ENCODE measurements at places on chromosomes 5 and 9.

DNA sequence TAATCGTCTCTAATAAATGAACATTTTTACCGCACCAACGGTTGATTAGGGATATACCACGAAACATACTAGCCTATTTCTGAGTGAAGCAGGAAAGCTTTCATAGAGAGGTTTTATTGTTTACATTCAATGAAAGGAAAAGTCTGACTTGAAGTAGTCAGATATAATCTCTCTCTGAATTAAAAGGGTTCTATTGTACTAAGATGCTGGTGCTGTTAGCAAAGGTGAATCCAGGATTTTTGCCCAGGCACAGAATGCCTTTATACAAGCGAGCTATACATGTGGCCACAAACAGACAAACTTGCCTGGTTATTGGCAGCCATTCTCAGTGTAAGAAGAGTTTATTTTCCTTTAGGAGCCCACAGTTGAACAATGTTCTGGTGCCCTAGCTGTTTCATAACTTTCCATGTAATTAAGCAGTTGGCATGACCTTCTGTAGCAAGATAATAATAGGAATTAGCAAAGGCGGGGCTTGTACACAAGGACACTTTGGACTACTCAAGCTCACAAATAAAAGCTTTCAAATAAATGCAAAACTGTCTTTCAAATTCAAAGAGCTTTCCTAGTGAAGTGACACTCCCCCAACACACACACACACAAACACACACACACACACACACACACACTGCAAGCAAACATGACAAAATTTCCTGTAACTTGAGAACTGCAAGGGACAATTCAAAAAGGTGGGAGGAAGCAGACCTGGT is 198.7 kb upstream of the MAP3K1 start:
- no peak for DNase-seq

- DNase-seq = no peak
These were observed 52.5 kb upstream of the IL7R start for GRCh38 chr5:35804201-35804653.

DNA sequence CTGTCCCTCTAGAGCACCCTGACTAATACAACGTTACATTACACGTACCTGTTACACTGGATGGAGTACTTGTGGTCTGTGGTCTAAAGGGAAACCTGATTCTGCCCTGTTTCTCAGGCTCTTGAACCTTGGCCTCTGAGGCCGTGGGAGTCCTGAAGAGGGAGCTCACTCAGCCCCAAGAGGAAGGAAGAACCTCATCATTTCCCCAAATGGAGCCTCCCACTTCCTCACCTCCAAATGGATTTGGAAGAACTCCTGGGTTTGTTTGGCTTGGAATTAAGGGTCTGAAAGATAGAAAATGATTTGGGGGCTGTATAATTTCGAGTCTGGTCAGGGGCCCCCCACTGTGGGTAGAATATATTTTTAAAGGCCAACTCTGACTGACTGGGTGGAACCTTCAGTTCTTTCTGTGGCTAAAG is 200.2 kb downstream of the SEMA6A start:
- DNase-seq = no peak

DNA sequence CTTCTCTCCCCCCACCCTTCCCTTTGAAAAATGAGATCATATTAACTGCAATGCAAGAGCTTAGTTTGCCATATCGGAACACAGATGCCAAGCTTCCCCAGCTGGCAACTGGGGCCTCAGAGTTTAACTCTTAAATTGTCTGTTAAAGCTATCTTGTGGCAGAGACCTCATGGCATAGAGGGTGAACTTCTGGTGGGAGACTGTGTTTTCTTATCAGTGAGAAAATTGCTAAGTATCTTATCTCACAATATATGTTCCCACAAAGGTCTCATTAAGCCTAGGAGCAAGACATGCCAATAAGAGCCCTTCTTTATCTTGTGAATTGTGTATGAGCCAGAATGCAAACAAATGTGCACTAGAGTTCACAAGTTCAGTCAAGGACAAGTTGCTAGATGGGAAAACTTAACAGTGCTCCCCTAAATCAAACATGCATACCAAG is 12.3 kb downstream of the NFIB start:
- no peak for DNase-seq

GRCh38 chr5:156815988-156816599 is 34.0 kb upstream of the PPP1R2B start:
- DNase-seq = peak; percentile 32

GRCh38 chr5:61277781-61278180 is 54.3 kb upstream of the ZSWIM6 start:
- no peak for DNase-seq

DNA sequence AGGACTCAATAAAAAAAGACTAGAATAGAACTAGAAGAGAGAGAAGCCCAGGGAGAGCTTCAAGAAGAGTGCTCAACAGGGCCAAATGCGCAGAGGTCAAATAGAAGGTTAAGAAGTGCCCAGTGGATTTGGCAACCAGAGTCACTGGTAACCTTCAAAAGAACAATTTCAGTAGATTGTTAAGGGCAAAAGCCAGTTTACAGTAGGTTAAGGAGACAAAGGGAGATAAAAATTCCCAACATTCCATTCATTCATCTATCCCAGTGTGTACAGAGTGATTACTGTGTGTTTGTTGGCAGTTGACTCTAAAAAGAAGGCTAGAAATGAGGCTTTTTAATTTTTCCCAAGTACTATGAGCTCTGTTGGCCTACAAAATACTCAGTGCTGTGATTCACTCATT is 69.4 kb downstream of the RIGI start:
- peak; percentile 6 for DNase-seq

DNA sequence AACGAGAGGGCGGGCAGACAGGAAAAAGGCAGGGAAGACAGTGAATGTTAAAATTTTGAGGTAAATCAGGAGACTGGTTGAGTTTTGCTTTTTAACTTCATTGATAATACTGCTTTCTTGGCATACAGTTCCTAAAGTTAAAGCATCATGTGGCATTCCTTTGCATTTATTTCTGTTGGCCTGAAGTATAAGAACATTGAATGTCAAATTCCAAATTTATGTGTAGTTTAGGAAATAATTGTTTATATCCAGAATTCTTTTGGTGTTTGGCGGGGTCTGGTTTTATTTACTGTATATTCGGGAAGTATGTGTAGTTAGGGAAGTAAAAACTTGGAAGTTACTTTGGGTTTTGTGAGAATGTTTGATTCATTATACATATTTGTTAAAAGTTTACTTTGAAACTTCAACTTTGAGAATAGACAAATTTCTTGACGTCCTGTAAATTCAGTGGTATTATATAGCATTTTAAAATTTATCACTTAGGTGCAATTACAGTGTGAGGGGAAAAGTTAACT is 83.2 kb downstream of the PTPDC1 start:
- no peak for DNase-seq

GRCh38 chr9:127139071-127139731 is 16.8 kb upstream of the ANGPTL2 start:
- no peak for DNase-seq

GRCh38 chr9:135220601-135221575 is 133.4 kb downstream of the OLFM1 start:
- no peak for DNase-seq

- no peak for DNase-seq
These were observed 453.1 kb upstream of the RGMB start for GRCh38 chr5:98320343-98320742.

DNA sequence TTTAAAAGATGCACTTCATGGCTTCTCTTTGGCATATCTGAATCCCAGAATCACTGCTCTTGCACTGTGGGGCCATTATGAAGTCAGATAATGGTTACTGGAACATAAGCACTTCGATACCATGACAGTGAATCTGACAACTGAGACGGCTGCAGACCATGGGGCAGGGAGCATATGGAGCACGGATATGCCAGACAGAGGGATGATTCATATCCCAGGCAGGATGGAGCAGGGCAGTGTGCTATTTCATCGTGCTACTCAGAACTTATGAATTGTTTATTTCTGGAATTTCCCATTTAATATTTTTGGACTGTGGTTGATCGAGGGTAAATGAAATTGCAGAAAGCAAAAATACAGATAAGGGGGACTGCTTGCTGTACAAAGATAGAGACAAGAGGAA is 145.0 kb downstream of the EGFLAM start:
- no peak for DNase-seq

- no peak for DNase-seq
These were observed 677.7 kb upstream of the MEF2C start for GRCh38 chr5:89560696-89561095.

GRCh38 chr5:95664204-95664786 is 17.7 kb downstream of the RFESD start:
- no peak for DNase-seq

GRCh38 chr5:51664491-51665250 is 281.4 kb downstream of the ISL1 start:
- DNase-seq = no peak

GRCh38 chr5:32387211-32387610 is 57.3 kb downstream of the ZFR start:
- DNase-seq = no peak

DNA sequence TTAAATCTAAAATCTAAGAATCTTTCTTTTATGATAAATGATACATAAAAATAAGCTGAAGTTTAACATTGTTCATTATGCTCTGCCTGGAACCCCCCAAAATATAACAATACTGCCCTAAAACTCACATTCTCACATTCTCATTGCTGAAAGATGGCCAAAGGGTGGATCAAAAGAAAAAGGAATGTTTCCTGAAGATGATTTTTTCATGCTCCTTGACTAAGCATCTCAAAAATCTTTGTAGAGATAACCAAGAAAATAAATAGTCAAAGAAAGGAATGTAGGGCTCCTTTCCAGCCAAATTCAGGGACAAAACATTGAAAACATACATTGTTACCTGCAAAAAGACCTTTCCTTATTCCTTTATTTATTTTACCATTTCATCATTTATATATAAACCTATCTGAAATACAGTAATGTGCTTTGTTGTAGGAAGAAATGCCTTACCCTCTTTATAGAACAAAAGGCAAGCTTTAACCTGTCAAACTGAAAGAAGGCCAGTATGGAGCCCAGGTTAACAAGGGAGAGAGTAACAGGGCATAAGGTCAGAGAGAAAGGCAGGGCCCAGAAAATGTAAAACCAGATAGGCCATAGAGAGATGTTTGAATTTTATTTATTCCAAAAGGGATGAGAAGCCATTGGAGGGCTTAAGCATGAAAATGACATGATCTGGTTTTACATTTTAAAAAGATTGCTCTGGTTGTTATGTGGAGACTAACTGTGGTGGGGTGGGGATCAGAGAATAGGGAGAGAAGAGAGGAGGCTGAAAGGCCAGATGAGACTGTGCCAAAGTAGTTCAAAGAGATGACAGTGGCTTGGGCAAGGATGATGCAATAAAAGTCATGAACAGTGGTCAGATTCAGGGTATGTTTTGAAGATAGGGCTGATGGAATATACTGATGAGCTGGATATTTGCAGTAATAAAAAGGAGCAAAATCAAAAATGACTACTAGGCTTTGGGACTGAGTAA is 37.3 kb upstream of the CDK5RAP2 start:
- DNase-seq = no peak

DNA sequence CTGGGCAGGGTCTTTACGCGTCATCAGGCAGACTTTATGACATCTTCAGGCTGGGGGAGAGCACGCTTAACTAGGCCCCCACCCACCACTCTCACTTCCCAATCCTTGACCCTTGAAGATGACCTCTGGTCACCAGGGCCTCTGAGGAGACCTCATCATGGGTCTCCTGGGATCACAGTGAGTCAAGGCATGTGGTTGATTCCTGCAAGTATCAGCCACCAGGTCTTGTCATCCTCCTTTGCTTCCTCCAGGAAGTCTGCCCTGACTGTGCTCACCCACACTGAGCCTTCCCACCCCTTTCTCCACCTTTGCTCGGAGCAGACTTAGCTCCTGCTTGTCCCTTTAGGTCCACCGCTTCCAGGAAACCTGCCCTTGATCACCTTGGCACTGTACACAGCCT is 17.3 kb downstream of the ODF2 start:
- no peak for DNase-seq

- no peak for DNase-seq
These were observed 3.2 kb upstream of the ALDH1B1 start for GRCh38 chr9:38389313-38389712.

GRCh38 chr9:108517651-108518365 is 338.0 kb downstream of the ACTL7B start:
- no peak for DNase-seq

GRCh38 chr5:37717613-37718431 is 122.0 kb downstream of the GDNF start:
- DNase-seq = peak; percentile 48

- no peak for DNase-seq
These were observed 158.6 kb upstream of the SHB start for GRCh38 chr9:38227656-38228055.

DNA sequence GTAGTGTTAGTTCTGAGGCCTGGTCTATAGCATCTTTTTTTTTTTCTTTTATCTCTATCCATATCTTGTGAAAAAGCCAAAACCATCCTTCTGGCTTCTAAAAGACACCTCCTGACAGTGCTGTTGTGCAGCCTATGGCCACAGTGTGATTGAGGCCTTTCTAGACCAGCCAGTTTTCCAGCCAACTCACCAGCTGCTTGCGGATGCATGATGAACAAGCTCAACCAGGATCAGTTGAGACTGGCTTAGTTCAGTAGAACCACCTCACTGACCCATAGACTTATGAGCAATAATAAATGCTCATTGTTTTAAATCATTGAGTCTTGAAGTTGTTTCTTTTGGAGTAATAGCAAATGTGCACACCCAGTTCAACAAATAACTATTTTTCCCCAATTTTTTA is 296.9 kb downstream of the FAM170A start:
- no peak for DNase-seq

GRCh38 chr5:32990593-32991420 is 279.7 kb downstream of the NPR3 start:
- no peak for DNase-seq

GRCh38 chr5:10122076-10122726 is 127.5 kb downstream of the ATPSCKMT start:
- no peak for DNase-seq

GRCh38 chr9:75997206-75997605 is 106.7 kb downstream of the PCSK5 start:
- no peak for DNase-seq

DNA sequence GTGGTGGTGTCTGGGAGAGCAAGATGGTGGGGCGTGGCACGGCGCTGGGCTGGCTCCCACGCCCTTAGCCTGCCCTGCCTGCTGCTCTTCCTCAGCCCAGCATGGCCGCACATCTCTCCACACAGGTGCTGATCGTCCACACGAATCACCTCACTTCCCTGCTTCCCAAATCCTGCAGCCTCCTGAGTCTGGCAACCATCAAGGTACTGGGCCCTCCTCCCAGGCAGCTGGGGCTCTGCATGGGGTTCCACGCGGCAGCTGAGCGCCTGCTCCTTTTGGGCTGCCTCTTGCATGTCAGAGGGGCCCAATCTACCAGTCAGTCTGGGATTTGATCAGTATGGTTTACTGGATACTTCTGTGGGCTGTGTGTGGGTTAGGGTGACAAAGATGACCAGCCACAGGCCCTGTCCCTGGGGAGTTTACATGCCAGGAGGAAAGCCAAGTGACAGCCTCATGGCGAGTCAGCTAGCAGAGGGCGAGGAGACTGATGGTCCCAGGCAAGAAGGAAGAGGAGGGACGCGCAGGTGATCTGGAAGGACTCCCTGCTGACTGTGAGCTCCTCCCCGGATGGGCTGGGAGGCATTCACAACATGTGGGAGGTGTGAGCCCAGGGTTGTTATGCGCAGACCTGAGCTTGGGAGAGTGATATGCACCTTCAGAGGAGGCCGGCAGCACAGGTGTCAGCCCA is 6.0 kb downstream of the LRSAM1 start:
- DNase-seq = no peak

GRCh38 chr9:87227456-87227855 is 270.2 kb upstream of the DAPK1 start:
- no peak for DNase-seq
